ENCODE measurements at places on chromosomes 1 and 21.

- no peak for DNase-seq
These were observed 4.6 kb downstream of the PNRC2 start for GRCh38 chr1:23964235-23964668.

- DNase-seq = no peak
These were observed 137.2 kb downstream of the CASZ1 start for GRCh38 chr1:10659218-10659617.

- DNase-seq = no peak
These were observed 44.0 kb downstream of the NTNG1 start for GRCh38 chr1:107184888-107185287.

- no peak for DNase-seq
These were observed 162.2 kb upstream of the RAB4A start for GRCh38 chr1:229108598-229109201.

GRCh38 chr1:199657449-199657848, 370.1 kb upstream of the NR5A2 start:
- DNase-seq = no peak

DNA sequence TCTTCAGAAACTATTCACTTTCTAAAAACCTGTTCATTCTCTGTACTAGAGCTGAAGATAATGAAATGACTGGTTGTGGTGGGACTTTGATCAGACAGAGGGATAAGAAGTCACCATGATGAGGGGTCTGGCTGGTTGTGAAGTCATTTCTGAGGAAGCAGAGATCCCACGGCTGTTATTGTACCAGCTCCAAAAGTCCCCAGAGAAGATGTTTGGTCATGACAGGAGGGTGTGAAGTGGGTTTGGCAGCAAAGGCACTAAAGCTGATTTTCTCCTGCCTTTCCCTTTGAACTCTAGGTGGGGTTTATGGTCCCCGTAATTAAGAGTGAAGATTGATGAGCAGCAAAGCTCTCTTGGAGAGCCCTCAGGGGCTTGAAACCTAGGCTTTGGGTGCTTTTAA, 103.1 kb upstream of the CACHD1 start:
- no peak for DNase-seq

DNA sequence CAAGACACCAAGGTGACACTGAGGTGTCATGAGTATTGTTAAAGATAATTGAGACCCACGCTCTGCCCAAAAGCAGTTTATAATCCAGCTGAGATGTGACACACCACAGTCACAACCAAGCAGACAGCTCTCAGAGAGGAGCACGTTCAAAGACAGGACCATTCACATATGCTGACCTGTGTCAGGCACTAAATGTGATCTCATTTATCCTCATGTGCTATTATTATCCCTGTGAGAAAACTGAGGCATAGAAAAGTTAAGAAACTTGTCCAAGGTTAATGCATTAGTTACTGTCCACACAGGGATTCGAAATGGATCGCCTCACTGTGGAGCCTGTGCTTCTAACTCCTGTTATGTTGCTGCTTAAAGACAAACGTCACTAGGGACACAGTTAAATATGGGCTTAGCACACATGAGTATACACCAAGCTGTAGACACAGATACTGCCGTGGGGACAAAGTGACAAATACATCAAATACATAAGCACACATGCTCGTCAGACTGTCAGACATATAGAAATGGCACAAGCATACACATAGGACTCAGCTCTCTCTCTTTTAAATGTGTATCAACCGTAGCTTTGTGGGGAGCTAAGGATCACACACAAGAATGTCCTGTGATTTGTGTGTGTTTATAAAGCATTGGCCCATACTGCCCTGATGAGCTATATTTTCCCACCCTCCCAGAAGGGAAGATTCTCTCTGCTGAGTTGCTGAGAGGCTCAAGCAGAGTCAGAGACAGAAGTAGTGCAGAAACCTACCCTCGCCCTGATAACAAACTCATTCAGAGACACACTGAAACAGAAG, 3.5 kb upstream of the IGSF8 start:
- no peak for DNase-seq

GRCh38 chr1:230781594-230781993, 34.4 kb downstream of the CAPN9 start:
- no peak for DNase-seq
